ENCODE measurements at places on chromosomes 12 and 14. TPM values are rescaled to one million over a fixed set of nuclear protein-coding genes. Genes with fewer than 3 reads are reported as not detected.

GRCh38 chr14:20807304-20808161 is 4.9 kb upstream of the RNASE1 start:
- no peak for DNase-seq

GRCh38 chr12:108375986-108376663 is 37.0 kb upstream of the CMKLR1 start:
- no peak for DNase-seq

- no peak for DNase-seq
Measured at GRCh38 chr12:117966511-117966910, 2.3 kb downstream of the KSR2 start.

DNA sequence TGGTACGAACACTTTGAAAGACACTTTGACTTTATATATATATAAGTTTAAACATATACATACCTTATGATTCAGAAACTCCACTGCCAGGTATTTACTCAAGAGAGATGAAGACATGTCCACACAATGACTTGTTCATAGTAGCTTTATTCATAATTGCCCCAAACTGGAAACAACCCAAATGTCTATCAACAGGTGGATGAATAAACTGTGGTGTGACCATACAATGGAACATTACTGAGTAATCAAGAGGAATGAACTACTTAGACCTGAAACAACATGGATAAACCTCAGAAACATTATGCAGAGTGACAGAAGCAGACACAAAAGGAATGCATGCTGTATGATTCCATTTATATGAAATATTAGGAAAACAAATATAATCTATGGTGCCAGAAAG is 71.1 kb downstream of the PPP1R36 start:
- no peak for DNase-seq

The TAS2R50 gene
- total RNA-seq = not detected

The BLOC1S1 gene
- total RNA-seq = 115 TPM

The TSPAN11 gene
- total RNA-seq = 0.39 TPM
